ENCODE measurements at places on chromosomes 11 and 22.

- no peak for DNase-seq
These were observed 13.4 kb upstream of the TESMIN start for GRCh38 chr11:68764746-68765145.

DNA sequence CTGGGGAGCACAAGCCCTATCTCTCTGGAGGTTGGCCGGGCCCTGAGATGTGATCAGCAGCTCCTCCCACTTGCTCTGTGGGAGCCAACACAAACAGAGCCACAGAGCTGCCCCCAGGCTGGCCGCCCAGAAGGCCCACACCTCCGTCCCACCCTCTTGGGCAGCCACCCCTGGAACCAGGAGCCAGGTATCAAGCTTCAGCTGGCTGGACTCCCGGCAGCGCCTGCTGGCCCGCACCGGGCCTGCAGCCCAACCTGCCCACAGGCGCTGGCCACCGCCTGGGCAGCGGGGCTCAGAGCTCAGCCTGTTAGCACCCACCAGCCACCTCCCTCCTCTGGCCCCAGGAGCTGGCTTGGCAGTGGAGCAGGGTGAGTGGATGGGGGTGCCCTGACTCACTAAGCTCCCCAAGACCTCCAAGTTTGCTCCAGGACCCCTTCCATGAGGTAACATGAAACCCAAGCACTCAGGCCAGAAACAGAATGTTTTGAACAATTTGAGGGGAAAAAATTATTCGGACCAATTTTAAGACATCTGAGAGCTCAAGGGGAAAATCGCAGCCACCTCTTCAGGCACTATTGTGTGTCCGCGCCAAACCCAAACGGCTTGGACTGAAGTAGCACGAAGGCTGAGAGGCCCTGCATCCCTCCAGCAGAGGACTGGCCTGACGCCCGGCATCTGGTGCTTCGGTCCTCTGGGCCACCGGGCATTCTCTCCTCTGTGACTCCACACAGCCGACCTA lies 450.8 kb downstream of the SOX6 start:
- peak; percentile 40 for DNase-seq

DNA sequence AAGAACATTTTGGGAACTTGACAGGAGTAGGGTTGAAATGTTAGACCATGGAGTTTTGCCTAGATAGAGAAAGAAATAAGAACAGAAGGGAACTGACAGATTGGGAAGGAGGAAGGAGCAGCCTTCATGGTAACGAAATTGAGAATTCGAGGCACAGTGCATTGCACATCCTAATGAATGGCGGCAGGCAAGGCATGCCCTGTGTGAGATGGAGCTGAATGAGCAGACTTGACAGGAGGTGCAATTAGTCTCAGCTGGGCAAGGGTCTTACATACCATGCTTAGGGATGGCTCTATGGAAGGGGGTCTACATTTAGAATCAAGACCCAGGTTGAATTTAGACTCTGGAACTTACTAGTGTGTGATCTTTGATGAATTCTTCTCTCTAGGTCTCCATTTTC lies 25.0 kb upstream of the NTM start:
- DNase-seq: no peak

- DNase-seq: no peak
These were observed 844 bp downstream of the APOL6 start for GRCh38 chr22:35649026-35649553.

- DNase-seq: no peak
These were observed 97.4 kb upstream of the IGLL5 start for GRCh38 chr22:22789922-22790845.

- no peak for DNase-seq
These were observed 219.1 kb upstream of the CCDC179 start for GRCh38 chr11:23079382-23079813.

DNA sequence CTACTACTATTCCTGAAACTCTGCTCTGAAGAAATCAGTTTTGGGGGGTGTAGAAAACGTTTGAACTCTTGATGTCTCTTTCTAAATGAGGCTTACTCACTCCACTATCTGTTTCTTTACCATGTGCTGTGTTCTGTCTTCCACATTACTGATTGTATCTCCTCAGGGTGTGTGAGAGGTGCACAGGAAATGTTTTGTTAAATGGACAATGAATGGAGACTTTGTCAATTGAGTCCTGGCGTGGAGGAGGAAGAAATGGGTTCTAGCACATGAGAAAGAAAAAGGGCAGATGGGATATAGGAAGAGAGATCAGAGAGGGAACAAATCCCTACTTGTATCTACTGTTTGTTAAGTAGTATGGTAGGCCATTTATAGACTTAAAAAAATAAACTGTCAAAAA lies 577.1 kb upstream of the CCDC90B start:
- no peak for DNase-seq

GRCh38 chr22:48496226-48496845 lies 1331.3 kb downstream of the BRD1 start:
- no peak for DNase-seq

DNA sequence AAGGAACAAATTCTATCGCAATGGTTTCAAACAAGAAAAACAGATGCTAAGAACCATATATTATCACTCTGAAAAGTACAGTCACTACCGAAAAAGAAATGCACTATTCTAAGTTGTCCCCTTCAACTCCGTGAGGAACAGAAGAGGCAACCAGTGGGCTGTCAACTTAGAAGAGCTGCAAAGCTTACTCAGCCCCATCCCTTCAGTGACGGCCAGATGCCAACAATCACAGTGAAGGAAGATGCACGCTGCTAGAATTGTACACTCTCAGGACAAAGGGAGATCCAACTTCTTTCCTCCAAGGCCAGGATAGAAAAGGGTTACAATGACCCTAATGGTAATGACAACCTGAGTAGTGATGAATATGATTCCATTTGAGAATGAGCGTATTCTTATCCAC lies 38.5 kb upstream of the CHKA start:
- DNase-seq: no peak

GRCh38 chr22:47645450-47645914 lies 883.0 kb downstream of the TBC1D22A start:
- no peak for DNase-seq

DNA sequence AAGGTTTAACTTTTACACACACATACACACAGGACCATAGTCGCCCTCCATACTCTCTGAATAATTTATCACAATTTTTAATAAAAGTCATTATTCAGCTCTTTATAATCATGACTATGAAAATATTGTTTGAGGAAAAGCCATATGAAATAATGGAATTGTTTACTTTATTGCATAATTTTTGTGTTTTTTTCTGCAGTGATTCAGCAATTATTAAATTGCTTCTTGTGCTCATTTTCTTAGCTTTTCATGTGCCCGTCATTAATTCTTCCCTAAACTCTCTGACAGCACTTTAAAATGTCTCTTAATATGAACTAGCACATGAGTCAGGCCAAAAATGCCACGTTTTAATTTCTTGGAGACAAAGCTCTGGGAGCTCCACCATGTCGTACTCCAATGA lies 77.5 kb upstream of the ALX4 start:
- no peak for DNase-seq

GRCh38 chr11:89235976-89236375 lies 58.3 kb downstream of the TYR start:
- DNase-seq: no peak

- no peak for DNase-seq
These were observed 287.2 kb downstream of the TMEM135 start for GRCh38 chr11:87324817-87325489.

- DNase-seq: no peak
These were observed 41.5 kb downstream of the NECTIN1 start for GRCh38 chr11:119687373-119688046.
